ENCODE measurements at places on chromosomes 1 and 21. TPM values are rescaled to one million over a fixed set of nuclear protein-coding genes. Genes with fewer than 3 reads are reported as not detected.

ZC3H12A gene
- total RNA-seq, result 109 TPM

DNA sequence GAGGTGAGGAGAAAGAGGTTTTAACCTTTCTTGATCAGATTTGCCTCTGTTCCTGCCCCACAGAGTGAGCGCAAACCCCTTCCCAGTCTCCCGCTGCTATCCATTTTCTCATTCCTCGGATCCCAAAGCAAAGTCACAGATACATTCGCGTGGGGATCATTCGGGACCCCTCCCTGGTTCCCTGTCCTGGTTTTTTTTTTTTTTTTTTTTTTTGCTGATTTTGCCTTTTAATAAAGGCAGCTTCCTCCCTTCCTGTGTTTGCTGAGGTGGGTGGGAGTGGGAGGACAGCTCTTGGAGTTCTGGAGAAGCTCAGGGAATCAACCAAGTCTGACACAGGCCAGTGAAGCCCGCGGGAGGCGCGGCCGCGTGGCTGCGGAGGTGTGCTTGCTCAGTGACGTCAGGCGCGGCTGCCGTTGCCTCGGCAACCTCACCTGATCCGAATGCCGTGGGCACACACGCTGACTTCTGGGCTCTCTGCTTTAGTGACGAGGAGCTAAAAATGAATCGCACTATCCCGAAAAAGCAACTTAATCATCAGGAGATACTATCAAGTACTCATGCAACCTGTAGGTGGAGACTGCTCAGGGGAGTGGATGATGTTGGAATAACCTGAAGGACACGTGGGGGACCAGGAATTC is 106.4 kb downstream of the TBX19 start:
- peak overlapping the region; percentile 66 for H3K4me3 ChIP-seq
- H3K4me1 ChIP-seq, result peaks cover 41% of the 10 kb centered on the region
- H3K27ac ChIP-seq, result no peak overlapping the region
- no peak for DNase-seq

ZC3H11A gene
- 91.8 TPM for total RNA-seq

GRCh38 chr1:248611883-248612414 is 14.4 kb upstream of the OR2T10 start:
- H3K4me3 ChIP-seq, result no peak overlapping the region
- no peaks in the 10 kb centered on the region for H3K4me1 ChIP-seq
- no peak overlapping the region for H3K27ac ChIP-seq
- no peaks in the 10 kb centered on the region for H3K27me3 ChIP-seq
- DNase-seq, result no peak

- no peaks in the 10 kb centered on the region for H3K36me3 ChIP-seq
- no peak overlapping the region for H3K27ac ChIP-seq
- peaks cover 11% of the 10 kb centered on the region for H3K27me3 ChIP-seq
These were observed 85.4 kb upstream of the OLIG2 start for GRCh38 chr21:32940079-32941014.

GRCh38 chr1:30315185-30315960 is 408.0 kb downstream of the MATN1 start:
- H3K27ac ChIP-seq, result no peak overlapping the region
- H3K4me1 ChIP-seq, result no peaks in the 10 kb centered on the region
- DNase-seq, result no peak
- no peaks in the 10 kb centered on the region for H3K36me3 ChIP-seq
- peaks cover 22% of the 10 kb centered on the region for H3K27me3 ChIP-seq

- peaks cover 29% of the 10 kb centered on the region for H3K4me1 ChIP-seq
- H3K36me3 ChIP-seq, result peaks cover 5% of the 10 kb centered on the region
- DNase-seq, result no peak
- no peaks in the 10 kb centered on the region for H3K27me3 ChIP-seq
- no peak overlapping the region for H3K27ac ChIP-seq
These were observed 101.4 kb downstream of the TOMM20 start for GRCh38 chr1:235027076-235027861.

LYPD8 gene
- total RNA-seq, result not detected

PROK1 gene
- total RNA-seq, result 0.21 TPM

DNA sequence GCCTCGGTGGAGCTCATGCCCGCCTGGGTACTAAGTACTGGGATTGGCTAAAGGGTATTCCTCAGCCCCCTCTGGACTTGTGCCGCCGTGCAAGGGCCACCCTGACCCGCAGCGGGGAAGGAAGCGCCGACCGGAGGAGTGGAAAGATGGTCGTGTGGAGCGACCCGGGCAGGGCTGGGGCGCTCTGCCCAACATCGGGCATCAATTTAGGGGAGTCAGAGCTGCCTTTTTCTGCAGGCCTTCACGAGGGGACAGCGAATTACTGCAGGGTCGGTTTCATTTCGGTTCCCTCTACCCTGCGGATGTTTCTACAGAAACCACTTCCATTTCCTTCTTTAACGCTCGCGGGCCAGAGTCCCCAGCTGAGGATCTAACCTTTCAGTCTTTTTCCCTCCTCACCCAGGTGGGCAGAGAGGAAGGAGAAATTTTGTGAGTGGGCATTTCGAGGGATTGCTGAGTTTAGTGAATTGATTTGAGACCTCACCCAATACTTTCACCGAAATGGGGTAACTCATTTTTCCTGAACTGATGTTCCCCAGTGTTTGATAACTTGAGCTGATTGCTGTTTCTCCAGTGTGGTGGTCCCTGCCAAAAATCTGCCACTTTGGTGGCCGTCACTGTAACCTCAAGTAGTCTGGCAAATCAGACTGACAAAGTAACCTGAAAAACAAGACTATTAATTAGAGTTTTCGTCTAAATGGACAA is 1.1 kb downstream of the TOR1AIP1 start:
- peaks cover 39% of the 10 kb centered on the region for H3K4me1 ChIP-seq
- H3K36me3 ChIP-seq, result peaks cover 12% of the 10 kb centered on the region
- peak overlapping the region; percentile 98 for H3K4me3 ChIP-seq
- no peaks in the 10 kb centered on the region for H3K27me3 ChIP-seq

DNA sequence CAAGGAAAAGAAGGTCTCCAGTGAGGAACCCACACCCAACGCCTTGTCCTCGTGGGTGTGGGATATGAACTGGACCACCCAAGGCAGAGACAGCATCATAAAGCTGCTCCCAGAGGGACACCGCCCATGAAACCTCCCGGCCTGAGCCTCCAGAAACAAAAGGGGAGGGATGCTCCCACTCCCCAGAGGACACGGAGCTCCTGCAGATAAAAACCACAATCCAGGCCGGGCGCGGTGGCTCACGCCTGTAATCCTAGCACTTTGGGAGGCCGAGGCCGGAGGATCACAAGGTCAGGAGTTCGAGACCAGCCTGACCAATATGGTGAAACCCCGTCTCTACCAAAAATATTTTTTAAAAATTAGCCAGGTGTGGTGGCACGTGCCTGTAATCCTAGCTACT is 66.4 kb downstream of the CHD5 start:
- DNase-seq, result no peak
- no peaks in the 10 kb centered on the region for H3K4me1 ChIP-seq
- no peak overlapping the region for H3K4me3 ChIP-seq
- H3K27me3 ChIP-seq, result peaks cover 9% of the 10 kb centered on the region

DNA sequence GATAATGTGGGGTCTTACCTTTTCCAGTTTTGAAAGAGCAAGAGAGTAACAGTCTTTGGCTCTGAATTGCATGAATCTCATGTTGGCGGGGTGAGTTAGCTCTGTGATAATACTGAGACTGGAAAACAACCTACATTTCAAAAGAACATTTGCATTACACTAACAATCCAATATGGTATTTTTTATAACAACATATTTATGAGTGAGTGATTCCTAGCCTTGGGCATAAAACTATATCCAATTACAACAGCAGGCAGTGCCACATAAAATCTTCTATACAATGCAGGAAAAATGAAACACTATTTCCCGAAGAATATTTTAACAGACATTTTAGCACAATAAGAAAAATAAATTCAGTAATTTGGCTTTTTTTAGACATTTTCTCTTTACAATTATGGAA is 303.0 kb downstream of the KCNT2 start:
- DNase-seq, result no peak
- H3K27me3 ChIP-seq, result no peaks in the 10 kb centered on the region
- no peak overlapping the region for H3K4me3 ChIP-seq
- no peaks in the 10 kb centered on the region for H3K36me3 ChIP-seq

DNA sequence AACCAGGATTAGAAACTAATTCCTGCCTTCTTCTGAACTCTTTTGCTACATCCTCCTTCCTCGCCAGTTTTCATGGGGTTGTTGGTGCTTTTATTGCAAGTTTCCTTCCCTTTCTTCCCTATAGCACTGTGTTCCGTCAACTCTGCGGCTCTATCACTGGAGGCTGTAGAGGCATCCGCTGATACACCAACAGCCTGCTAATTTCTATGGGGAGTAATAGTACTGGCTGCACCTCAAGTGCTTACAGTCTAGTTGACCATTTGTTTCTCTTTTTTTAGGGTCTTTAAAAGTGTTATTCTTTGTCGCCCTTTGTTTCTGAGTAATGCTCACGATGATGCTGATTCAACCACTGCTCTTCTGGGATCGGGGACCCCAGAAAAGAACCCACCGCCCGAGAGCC is 746 bp downstream of the MIS18A start:
- no peak for DNase-seq
- peak overlapping the region; percentile 97 for H3K4me3 ChIP-seq
- H3K27me3 ChIP-seq, result no peaks in the 10 kb centered on the region

DENND4B gene
- total RNA-seq, result 161 TPM

DNA sequence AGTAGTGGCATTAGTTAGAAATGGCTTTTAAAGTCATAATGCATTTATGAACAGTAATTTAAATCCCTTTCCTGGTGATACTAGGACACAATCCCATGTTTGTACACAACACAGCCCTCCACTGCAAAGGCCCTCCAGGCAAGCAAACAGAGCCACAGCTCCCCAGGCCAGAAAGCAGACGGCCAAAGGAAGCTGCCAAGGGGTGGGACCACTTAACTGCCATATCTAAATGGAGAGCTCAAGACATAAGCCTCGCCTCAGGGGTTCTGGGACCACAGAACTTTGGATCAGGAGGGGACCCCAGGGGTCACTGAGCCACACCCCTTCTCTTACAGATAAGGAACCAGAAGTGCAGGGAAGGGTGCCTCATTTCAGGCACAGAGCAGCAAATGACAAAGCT is 189.7 kb downstream of the KCNH1 start:
- H3K36me3 ChIP-seq, result no peaks in the 10 kb centered on the region
- DNase-seq, result no peak
- no peaks in the 10 kb centered on the region for H3K4me1 ChIP-seq

DNA sequence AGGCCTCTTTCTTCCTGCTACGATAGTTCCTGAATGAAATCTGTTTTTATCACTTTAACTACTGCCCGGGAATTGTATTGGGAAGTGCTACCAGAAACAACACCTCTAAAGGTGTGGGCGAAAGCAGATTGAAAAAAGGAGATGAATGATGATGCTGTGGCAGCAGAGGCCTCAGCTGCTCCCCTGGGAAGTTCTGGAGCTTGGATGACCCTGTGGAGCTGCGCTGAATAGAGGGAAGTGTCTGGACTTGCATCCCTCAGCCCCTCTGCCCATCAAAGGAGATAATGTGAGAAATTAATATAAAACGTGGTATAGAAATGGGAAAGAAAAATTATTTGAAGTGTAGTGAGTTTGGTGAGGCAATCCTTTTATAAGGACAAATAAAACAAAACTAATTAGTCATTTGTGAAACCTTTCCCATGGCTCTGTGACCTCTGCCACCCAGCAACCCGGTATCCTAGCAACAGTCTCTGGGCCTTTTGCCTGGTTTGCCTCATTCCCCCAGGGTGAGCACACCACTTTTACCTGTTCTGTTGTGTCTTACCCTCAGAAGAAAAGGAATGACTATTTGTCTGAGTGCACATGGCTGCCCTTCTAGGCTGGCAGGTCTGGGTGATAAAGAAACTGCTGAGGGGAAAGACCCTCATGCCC is 21.3 kb downstream of the OVAAL start:
- H3K27me3 ChIP-seq, result peaks cover 5% of the 10 kb centered on the region
- no peak for DNase-seq
- no peaks in the 10 kb centered on the region for H3K36me3 ChIP-seq
- no peak overlapping the region for H3K4me3 ChIP-seq
- no peak overlapping the region for H3K27ac ChIP-seq
- peaks cover 4% of the 10 kb centered on the region for H3K4me1 ChIP-seq

DNA sequence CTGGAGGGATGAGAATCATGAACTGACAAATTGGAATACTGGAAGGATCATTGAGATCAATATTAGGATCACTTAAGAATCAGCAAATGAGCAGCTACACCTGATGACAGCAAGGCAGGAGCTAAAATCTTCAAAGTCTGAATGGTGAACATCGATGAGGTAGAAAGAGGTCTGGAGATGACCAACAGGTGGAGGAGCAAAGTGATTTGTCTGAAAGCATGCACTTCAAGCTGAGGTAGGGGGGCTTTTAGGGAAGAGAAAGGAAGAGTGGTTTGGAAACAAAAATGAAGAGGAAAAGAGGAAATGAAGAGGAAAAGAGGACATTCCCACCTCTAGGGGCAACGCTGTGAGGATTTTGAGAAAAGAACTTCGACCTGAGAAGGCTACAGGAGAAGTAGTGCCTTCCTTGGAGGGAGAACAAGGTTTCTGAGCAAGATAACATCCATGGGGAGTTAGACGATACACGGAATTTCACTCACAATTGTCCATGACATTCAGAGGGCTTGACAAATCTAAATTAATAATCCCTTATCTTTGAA is 79.0 kb downstream of the APP start:
- H3K36me3 ChIP-seq, result no peaks in the 10 kb centered on the region
- DNase-seq, result no peak
- H3K27me3 ChIP-seq, result peaks cover 5% of the 10 kb centered on the region
- no peak overlapping the region for H3K27ac ChIP-seq
- H3K4me1 ChIP-seq, result no peaks in the 10 kb centered on the region
- no peak overlapping the region for H3K4me3 ChIP-seq

EFNA3 gene
- total RNA-seq, result 1.2 TPM

ZMYM4 gene
- total RNA-seq, result 41.5 TPM

FCAMR gene
- not detected for total RNA-seq

KCNT2 gene
- total RNA-seq, result not detected

DNA sequence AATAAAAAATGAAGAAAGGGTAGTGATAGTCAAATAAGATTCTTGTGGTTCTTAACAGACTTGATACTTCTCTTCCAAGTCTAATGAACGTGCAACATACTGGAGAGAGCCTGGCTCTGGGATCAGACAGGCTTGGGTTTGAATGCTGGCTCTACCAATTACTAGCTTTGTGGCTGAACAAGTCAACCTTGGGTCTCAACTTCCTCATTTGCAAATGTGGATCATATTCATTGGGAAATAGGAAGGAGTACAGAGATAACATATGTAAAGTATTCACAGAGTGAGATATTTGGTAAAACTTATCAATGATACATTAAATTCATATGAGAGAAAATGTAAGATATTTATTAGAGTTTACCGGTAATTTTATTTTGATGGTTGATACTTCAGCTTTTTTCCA is 2.0 kb downstream of the EDEM3 start:
- H3K27me3 ChIP-seq, result peaks cover 5% of the 10 kb centered on the region
- H3K27ac ChIP-seq, result peak overlapping the region; percentile 80
- H3K4me1 ChIP-seq, result peaks cover 23% of the 10 kb centered on the region
- peak overlapping the region; percentile 88 for H3K4me3 ChIP-seq
- H3K36me3 ChIP-seq, result peaks cover 7% of the 10 kb centered on the region

- no peaks in the 10 kb centered on the region for H3K36me3 ChIP-seq
- no peaks in the 10 kb centered on the region for H3K4me1 ChIP-seq
- no peak overlapping the region for H3K27ac ChIP-seq
- H3K4me3 ChIP-seq, result no peak overlapping the region
- H3K27me3 ChIP-seq, result no peaks in the 10 kb centered on the region
These were observed 156.0 kb upstream of the BACE2 start for GRCh38 chr21:41011951-41012366.

- no peak overlapping the region for H3K4me3 ChIP-seq
- no peaks in the 10 kb centered on the region for H3K36me3 ChIP-seq
- H3K27ac ChIP-seq, result no peak overlapping the region
- peaks cover 11% of the 10 kb centered on the region for H3K4me1 ChIP-seq
- peaks cover 32% of the 10 kb centered on the region for H3K27me3 ChIP-seq
- no peak for DNase-seq
These were observed 2.7 kb downstream of the CD34 start for GRCh38 chr1:207908107-207908734.

All from natural killer cell treated with Interleukin-12 subunit alpha and Interleukin-12 subunit beta and Interleukin-15 and Interleukin-18, amount 100 ng/mL, for 72 hours (primary cell).